ENCODE measurements at places on chromosomes 12 and 14.
A peak's percentile ranks its signal among the peaks of the same experiment; 100 is the strongest.

- DNase-seq: no peak
These were observed 881 bp upstream of the PUS1 start for GRCh38 chr12:131928080-131928710.

DNA sequence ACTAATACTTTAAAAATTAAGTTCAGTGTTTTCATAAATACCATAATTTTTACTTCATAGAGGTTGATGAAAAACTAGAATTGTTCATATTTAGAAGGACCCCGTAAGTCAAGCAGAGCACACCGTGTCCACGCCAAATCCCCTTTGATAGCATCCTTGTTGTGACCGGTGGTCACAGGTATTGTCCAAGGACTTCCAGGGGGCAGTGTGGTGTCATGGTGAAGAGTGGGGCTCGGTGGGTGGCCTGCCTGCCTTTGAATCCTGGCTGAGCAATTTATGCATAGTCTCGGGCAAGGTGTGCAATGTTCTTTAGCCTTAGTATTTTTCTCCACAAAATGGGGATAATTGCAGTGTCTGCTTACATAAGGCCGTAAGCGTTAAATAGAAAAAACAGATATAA is 169.9 kb downstream of the KTN1 start:
- no peak for DNase-seq

DNA sequence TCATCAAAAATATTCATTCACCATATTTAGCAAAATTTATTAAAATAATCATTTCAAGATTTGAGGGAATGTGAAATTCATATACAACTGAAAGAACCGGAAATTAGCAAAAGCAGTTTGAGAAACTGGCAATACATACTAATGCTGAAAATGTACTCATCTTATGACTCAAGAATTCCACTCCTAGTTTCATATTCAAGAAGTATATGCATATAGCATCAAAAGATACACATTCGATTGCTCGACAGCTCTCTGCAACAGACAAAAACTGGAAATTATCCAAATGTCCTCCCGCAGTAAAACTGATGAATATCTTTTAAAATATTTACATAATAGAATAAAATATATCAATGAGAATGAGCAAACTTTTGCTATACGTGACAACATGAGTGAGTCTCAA is 189.2 kb upstream of the MGAT4C start:
- DNase-seq: no peak

- no peak for DNase-seq
These were observed 116.3 kb downstream of the RTN1 start for GRCh38 chr14:59754256-59754655.

GRCh38 chr12:67202011-67202677 is 67.0 kb upstream of the CAND1 start:
- DNase-seq: no peak

GRCh38 chr12:132404951-132405741 is 75.8 kb upstream of the GALNT9 start:
- DNase-seq: no peak

DNA sequence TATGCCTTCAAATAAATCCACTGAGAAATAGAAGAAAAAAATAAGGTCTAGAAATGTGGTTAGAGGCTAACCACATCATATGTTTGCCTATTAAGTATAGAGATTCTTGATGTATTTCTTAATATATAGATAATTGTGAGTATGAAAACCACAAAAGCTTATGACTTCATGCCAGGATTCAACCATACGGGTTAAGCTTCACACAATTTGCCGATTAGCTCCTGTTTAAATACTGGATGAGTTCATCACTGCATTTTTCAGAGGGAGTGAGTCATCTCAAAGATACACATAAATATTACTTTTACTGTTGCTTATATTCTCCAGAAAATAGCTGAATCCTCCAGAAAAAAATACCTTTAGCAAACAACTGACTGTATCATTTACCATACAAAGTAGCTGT is 79.6 kb downstream of the RPL10L start:
- DNase-seq: peak; percentile 16

GRCh38 chr12:19482551-19483109 is 43.3 kb downstream of the AEBP2 start:
- DNase-seq: no peak

DNA sequence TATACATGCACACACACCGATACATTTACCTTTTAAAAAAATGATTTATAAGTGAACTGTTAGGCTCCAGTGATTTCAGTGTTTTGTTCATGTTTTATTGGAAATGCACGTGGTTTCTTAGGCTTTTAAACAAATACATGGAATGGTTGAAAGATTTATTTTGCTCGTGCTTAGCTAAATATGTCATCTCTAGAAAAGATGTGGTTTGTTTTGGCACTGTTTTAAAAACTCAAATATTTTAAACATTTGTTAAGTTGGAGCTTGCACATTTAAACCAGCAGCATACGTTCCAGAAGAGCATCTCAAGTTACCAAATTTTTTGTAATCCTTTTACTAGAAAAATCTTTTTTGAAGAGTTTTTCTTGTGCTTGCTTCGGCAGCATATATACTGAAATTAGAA is 44.5 kb downstream of the FOXA1 start:
- DNase-seq: no peak

GRCh38 chr14:77284066-77284465 is 13.1 kb upstream of the NGB start:
- DNase-seq: no peak

- no peak for DNase-seq
These were observed 61.6 kb upstream of the KTN1 start for GRCh38 chr14:55518391-55518790.

DNA sequence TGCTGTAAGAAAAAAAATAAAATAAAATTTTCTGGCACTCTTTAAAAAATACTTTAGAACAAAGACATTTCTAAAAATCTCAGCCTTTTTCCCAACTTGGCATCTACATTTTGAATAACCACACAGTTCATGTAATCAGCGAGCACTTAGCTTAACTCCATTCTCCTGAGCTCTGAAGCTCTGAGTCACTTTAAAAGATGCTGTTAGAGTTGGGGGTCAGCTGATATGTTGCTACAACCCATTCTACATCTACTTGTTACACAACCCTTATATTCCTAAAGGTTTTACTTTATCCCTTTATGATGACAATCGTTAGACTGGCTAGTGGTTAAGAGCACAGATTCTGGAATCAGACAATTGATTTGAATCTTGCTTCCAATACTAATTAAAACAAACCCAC is 48.3 kb downstream of the SLC41A2 start:
- DNase-seq: no peak

All from kidney epithelial cell (primary cell).